ENCODE measurements at places on chromosomes 1 and 21.

- peak; percentile 57 for DNase-seq
These were observed 179.8 kb upstream of the GALNT2 start for GRCh38 chr1:229887043-229887822.

DNA sequence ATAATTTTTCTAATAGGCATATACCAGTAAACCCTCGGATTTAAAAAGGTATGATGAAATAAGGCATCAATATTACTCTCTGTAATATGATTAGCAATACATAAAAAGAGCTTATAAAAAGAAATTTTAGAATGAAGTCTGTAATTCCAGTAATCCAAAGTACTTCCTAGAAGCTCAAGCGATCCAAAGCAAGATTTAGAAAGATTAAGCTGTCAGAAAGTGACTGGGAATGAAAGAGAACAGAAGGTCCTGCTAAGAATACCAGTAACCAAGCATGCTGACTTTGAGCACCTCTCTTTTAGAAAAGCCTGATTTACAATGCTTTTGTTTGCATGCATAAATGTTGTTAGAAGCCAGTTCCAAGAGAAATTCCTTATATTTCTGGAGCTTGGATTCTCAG lies 125.1 kb downstream of the GIPC2 start:
- DNase-seq = no peak

DNA sequence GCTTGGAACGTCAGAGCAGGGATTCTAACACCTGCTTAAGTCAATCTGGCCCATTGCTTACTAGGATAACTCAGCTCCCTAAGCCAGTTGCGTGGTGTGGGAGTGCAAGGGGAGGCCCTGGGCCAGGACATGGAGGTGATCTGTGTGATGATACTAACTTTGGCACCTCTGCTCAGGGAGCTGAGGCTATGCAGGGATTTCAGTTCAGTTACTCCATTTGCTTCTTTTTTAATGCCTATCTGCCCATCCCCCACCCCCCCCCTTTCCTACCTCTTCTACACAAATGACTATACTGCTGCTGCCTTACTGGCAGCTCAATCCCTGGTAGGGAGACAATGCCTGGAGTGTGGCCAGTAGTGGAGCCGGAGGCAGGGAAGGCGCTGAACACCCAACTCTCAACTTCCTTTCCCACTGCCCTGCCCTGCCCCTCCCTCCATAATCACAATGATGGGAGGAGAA lies 19.5 kb downstream of the INKA2 start:
- no peak for DNase-seq

- peak; percentile 66 for DNase-seq
These were observed 690 bp downstream of the B3GALNT2 start for GRCh38 chr1:235503403-235504121.

GRCh38 chr1:177871613-177872307 lies 98.1 kb downstream of the SEC16B start:
- no peak for DNase-seq

DNA sequence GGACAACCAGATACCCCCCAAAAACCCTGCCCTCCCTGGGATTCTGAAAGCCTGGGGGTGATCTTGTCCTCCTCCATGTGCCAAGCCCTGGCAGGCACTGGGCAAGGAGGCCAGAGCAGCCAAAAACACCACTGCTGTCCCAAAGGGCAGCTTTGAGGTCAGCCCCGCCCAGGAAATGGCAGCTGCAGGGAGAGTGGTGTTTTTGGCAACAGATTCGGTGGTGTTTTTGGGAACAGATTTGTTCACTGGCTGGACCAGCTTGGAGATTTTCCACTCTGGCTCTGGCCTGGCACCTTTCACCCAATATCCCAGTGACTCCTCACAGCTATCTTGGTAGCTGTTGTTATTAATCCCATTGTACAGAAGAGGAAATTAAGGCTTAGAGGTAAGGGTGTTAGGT lies 34.7 kb downstream of the LRP8 start:
- DNase-seq = no peak

DNA sequence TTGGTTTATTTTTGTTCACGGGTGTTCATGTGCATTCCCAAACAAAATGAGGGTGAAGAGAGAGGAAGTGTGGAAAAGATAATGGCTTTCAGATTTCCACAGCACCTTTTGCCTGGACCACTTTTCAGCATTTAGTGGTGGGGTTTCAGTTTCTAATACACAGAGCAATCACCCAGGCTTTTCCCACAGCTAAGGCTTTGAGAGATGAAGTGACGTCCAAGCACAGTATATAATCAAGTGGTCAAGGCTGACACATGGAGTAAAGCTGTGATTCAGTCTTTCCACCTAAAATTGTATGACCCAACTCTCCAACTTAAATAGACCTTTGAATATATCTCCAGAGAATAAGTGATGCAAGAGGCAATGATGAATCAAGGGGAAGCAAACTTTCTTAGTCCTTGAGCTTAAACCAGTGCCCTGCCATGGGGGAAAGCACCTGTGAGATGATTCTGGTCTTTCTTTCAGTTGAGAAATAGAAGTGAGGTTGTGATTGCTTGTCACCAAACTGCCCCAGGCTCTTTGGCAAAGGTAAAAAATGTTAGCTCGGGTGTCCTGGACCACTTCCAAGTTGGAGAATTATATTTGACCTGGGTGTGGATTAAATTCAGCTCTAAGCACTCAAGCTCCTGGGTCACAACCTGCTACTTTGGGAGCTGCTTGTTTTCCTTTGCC lies 2.4 kb upstream of the PIK3R3 start:
- DNase-seq = no peak

DNA sequence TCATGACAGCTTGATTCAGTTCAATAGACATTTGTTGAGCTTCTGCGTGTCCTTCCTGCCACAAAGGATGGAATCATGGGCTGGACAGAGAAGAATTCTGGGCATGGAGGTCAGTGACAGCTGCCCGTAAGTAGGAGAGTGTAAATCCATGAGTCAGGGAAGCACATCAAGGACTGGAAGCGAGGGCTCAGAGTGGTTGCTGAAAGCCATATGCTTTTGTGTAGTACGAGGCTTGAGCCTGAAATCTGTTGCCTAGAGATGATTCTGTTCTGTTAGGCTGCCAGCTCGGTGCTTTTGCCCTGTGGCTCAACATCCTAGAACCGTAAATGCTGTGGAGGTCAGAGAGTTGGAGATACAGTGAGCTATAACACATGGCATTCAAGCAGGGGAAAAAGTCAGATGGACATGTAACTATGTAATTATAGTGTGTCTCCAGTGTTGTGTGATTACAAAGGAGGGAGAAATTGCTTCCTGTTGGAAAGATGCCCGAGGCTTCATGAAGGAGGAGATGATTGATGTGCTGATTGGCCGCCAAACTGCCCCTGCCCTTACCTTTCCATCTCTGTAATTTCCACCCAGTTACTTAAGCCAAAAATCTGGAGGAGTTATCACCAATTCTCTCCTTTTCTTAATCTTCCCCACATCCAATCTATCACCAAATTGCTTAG lies 92.8 kb upstream of the CACNA1E start:
- DNase-seq = no peak

Data from right atrium auricular region (tissue), 2 donors.